Hematopoietic multipotent progenitor cell (in vitro differentiated cells): ENCODE measurements at places on chromosomes 4 and X.
A peak's percentile ranks its signal among the peaks of the same experiment; 100 is the strongest.

DNA sequence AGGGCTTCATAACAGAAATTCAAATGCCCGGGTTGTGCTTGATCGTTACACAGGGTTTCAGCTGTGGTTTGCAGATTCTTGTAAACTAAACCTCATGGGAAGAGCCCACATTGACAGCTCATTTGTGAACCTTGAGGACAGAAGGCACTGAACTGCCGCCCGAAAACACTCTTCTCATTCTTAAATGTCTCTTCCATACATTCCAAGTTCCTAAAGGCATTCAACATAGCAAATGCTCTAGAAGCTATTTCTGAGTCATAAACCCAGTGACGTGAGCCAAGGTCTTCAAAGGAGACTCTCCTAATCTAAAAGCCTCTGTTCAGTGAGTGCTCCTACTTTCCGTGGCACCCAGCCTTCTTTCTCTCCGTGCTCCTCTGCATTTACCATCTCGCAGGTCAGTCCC lies 737.8 kb upstream of the FRG1 start:
- DNase-seq, result no peak

DNA sequence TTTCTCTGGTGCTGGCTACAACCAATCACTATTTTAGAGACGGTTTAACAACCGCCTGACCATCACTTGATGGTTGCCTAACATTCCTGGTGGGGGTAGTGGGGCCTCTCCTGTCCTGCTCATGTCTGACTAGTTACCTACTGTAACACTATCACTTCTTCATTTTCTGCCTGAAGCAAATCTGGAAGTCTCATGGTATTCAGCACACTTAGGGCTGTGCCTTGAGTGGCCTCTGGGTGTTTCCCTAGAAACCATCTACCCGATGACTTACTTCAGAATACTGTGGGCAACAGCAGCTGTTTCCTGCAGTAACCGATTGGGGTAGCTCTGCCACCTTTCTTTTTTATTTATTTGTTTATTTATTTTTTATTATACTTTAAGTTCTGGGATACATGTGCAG lies 880.1 kb upstream of the INTU start:
- no peak for DNase-seq

DNA sequence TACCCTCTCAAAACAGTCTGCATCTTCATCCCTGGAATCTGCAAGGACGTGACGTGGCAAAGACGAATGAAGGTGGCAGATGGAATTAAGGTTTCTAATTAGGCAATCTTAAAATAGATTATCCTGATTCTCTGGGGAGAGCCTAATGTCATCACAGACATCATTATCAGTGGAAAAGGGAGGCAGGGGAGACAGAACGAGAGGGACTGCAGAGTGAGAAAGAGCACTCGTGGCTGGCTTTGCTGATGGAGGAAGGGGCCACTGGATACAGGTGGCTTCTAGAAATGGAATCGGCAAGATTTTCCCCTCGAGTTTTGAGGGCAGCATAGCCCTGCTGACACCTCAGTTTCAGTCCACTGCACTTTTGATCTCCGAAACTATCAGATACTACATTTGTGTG lies 110.6 kb downstream of the ASMT start:
- DNase-seq, result no peak

DNA sequence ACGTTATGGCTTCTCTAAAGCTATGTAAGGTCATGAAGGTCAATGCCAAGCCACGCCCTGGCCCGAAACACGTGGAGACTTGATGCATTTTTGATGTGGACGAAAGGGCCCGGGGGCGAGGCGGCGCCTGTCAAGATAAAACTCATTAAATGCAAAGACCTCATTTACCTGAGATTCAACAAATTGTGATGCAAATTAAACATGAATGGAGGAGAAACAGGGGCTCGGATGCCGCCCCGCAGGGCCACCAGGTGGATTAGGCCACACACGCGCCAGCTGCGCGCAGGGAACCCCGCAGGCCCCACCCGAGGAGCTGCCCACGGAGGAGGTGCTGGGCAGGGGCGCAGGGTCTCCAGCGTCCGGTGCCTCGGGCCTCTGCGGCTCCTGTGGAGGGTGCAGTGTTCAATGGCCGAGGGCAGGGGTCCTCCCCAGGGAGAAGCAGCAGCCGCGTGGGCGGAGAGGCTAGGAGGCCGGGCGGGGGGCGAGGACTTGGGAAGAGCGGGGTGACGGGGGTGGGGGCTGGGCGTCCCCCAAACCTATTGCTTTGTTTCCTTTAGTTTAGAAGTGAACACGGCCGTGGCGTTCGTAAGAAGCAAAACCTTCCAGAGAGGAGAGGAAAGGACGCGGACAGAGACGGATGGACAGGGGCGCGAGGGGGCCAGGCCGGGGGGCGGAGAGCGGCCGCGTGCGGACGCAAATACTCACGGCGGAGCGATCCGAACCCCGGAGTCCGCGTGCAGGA lies 40.4 kb downstream of the CPLX1 start:
- DNase-seq, result no peak

DNA sequence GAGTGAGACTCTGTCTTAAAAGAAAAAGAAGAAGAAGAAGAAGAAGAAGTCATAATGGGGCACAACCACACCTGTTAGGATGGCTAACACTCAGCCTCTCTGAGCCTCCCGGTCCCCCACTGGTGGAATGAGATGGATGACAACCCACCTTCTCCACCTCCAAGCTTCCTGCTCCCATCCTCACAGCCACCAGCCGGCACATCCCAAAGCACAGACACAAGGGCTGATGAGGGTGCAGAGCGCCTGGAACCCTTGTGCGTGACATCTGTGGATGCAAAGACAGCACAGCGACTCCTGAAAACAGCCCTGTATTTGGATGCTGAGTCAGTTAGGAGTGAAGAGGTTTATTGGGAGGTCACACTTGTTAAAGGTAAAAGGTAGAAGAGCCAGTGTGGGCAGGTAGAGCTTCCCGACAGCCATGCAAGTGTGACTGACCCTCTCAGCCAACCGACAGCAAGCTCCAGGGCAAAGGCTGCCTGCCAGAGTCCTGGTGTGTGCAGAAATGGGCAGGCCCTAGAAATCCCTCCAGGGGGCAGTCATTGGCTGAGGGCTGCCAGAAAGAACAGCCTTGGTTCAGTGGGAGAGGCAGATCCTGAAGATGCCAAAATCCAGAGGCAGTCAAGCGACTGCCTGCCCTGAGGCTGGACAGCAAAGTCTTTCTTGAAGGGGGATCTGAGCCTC lies 26.6 kb upstream of the MAN2B2 start:
- peak; percentile 12 for DNase-seq
